ENCODE measurements at places on chromosomes 2 and 18.

DNA sequence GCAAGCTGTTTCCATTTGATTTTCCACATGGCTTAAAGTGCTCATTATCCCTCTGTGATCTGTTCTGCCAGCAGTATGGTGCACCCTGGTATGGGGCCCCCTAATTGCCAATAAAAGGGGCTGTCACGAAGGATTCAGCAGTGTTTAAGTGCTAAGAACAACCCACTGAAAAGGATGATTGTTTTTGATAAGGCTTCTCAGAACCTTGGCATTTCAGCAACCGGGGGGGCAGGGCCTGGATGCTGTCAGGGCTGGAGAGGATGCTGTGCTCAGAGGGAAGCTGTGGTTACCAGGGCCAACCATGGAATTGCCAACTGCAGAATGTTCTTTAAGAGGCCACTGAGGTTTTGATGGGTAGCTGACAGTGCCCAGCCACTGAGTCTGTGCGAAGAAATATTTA lies 117.8 kb downstream of the CTIF start:
- DNase-seq = no peak

- no peak for DNase-seq
Observed at GRCh38 chr2:231357048-231357447, 38.5 kb upstream of the B3GNT7 start.

DNA sequence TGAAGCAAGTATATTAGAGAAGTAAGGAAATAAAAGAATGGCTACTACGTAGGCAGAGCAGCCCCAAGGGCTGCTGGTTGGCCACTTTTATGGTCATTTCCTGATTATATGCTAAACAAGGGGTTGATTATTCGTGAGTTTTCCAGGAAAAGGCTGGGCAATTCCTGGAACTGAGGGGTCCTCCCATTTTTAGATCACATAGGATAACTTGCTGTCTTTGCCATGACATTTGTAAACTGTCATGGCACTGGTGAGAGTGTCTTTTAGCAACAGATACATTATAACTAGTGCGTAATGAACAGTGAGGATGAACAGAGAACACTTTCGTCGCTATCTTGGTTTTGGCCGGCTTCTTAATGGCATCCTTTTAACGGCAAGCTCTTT lies 2.6 kb upstream of the UBE2F start:
- DNase-seq = no peak

- DNase-seq = no peak
Observed at GRCh38 chr18:135045-135444, 23.3 kb upstream of the USP14 start.

- no peak for DNase-seq
Observed at GRCh38 chr2:88187927-88188326, 17.8 kb downstream of the THNSL2 start.

- DNase-seq = no peak
Observed at GRCh38 chr2:8636041-8636491, 45.8 kb upstream of the ID2 start.

DNA sequence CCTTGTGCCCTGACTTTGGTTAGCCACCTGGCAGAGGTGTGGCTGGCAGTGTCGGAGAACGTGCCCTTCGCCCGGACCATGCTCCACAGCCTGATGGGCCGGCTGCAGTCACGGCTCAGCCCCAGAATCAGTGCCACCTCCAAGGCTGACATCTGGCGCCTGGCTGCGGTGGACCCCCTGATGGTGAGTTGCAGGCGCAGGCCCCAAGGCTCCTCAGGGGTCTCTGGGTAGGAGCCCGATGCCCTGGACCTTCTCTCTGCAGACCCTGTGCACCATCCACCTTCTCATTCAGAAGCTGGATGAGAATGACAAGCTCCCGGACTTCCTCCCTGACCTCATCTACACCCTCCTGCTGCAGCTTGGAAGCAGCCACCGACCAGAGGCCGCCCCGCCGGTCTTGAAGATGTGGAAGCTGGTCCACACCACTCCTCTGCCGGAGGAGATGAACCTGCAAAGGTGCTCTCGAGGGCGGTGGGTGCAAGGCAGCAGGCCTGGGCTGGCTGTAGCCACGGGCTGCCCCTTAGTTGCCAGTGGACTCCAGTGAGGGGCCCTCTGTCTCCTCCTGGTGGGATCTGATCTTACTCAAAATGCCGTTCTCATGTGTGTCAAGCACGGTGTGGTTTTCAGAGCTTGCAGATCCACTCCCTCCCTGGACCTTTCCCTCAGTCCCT lies 32.1 kb downstream of the HJURP start:
- no peak for DNase-seq

DNA sequence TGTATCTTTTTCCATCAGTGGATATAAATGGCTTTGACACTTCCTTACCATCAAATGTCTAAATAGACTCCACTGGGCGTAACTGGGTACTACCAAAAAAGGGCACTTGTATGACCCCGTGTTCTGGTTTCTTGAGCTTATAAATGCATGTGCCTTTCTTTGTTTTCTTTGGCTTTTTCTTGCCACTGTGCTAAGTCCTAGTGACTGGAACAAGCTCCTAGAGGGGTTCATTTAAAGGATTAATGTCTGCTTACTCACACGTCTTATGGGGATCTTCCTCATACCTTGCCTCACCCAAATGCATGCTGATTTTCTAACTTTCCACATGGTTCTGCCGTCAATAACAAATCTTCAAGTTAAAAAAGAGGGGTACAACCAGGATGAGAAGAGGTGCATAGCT lies 19.8 kb upstream of the ZNF532 start:
- DNase-seq = no peak

- no peak for DNase-seq
Observed at GRCh38 chr2:72619626-72620025, 206.2 kb downstream of the EXOC6B start.

- no peak for DNase-seq
Observed at GRCh38 chr2:218334531-218334930, 22.1 kb upstream of the CATIP start.

- DNase-seq = no peak
Observed at GRCh38 chr2:130185896-130186295, 3.8 kb downstream of the MZT2B start.

- DNase-seq = no peak
Observed at GRCh38 chr18:22385718-22386117, 32.0 kb downstream of the CTAGE1 start.

GRCh38 chr18:23640052-23640451 lies 22.7 kb downstream of the ANKRD29 start:
- DNase-seq = no peak
